Stimulated activated CD4-positive, alpha-beta T cell treated with anti-CD3 and anti-CD28 coated beads, Interleukin-15, amount 100 ng/mL, for 1 hour (primary cell): ENCODE measurements at places on chromosomes 2 and 18.

DNA sequence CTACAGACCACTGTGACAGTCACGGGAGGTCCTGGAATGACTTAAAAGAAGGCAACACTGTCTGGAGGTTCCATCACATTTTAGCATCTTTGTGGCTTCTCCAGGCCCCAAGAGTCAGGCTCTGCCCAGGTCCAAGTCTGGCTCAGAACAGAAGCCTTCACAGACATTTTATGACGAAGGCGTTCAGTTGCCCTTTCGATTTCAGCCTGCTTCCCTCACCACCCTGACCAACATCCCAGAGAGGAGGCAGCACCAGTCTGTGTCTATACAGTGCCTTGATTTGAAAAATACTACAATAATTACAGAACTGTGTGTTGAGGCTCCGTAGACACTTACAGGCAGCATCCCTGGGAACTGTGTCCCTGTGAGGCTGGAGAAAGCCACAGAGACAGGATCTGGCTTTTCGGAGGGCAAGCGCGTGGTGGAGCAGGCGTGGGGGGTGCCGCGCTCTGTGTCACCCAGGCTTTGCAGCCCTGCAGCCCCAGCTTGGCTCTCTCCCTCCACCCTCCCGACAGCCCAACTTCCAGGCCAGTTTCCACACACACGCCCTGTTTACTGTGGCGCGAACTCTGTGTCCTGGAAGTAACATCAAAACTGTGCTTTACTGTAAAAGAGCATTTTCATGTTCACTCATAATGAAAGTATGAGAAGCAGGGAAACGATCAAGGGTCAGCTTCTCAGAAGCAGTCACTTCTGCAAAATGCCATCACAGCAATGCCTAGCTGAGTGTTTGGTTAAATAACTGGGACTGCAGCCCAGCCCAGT is 153.5 kb upstream of the ALKAL2 start:
- DNase-seq = no peak

GRCh38 chr2:124756048-124756447 is 731.0 kb downstream of the CNTNAP5 start:
- no peak for DNase-seq

GRCh38 chr2:65096948-65097347 is 33.0 kb downstream of the RAB1A start:
- no peak for DNase-seq

DNA sequence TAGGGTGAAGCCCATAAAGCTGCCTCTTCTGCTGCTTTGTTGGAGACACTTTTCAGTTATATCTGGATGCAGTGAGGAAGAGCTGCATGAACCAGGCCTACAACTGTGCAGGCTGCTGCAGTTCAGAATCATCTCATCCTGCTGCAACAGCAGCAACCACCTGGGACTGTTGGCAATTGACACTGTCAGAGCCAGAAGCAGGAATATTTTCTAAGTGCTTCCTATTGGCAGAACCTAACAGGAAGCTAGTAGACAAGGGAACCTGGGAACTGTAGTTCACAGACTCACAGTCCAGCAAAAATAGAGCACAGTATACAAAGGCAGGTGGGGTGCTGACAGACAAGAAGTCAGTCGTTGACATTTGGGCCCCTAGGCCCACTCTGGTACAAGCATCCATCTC is 452.9 kb upstream of the SPRED2 start:
- DNase-seq = no peak

GRCh38 chr2:69238449-69239031 is 148.5 kb downstream of the GFPT1 start:
- no peak for DNase-seq

- no peak for DNase-seq
These were observed 6.7 kb downstream of the PPIG start for GRCh38 chr2:169590804-169591203.

GRCh38 chr2:125280265-125280664 is 1255.2 kb downstream of the CNTNAP5 start:
- no peak for DNase-seq

GRCh38 chr2:222982010-222982908 is 69.7 kb upstream of the KCNE4 start:
- no peak for DNase-seq

- DNase-seq = no peak
These were observed 96.2 kb upstream of the DLX2 start for GRCh38 chr2:172198908-172199307.

DNA sequence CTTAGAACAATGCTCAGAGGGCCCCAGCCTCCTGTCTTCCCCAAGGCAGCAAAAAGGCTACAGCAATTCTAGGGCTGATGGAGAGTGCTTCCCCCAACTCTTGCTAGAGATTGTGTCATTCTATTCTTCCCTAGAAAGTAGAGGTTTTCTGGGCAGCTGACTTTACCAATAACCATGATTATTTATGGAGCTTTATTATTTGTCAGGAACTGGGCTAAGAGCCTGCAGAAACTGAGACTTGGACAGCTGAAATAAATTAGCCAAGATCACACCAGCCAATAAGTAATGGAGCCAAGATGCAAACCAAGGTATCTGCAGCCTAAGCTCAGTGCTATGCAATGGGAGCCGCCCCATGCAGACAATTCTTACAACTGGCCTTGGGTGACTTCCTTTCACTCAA is 84.8 kb downstream of the CCBE1 start:
- no peak for DNase-seq

DNA sequence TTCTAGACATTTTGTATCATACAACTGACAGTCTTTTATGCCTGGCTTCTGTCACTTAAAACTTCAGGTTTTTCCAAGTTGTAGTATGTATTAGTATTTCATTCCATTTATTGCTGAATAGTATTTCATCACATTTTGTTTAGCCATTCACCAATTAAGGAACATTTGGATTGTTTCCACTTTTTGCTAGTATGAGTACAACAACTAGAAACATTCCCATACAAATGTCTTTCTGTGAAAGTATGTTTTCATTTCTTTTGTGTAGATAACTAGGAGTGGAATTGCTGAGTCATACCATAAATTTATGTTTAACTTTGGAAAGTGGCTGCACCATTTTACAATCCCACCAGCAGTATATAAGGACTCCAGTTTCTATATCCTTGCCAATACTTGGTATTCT is 135.9 kb downstream of the ATAD2B start:
- DNase-seq = no peak

- no peak for DNase-seq
These were observed 22.2 kb downstream of the HK2 start for GRCh38 chr2:74856004-74856578.

DNA sequence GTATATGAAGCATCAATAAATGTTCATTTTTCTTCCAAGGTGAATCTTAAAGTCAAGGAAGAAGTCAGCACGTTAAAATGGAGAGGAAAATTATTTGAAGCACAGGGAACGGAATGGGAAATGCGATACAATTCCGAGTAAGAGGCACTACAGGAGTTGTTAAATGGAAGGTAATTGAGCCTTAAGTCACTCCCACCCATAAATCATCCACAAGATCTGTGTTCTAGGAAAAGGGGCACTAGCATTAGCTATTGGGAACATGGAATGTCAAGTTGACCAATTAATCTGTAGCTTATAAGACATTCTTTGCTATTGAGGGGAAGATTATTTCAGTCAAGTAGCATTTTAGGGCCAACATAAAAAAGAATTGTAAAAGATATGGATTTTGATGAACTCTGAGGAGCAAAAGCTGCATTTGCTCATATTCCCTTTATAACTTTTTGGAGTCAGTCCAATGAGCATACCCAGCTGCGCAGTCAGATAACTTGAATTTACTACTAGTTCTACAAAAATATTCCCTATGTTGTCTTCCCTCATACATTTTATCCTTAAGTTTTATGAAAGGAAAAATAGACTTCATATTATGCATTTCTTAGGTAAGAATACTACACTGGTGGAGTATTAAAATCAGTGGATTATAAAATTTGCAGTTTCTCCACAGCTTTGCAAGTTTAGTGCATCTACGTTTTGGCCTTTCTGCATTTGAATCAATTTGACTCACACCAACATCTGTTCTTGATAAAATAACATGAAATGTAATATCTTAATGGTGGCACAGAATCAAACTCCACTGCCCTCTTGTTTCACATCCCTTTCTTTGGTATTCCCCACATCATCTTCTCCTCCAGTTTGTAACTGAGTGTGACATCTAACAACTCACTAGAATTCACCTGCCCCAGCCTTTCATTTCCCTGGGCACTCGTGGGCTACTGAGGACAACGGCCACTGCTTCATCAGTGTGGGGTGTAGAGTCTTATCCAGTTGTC is 95.6 kb downstream of the SP3 start:
- no peak for DNase-seq

GRCh38 chr2:196104066-196104465 is 35.4 kb upstream of the DNAH7 start:
- no peak for DNase-seq
